ENCODE measurements at places on chromosomes 7 and 10.

- no peak for DNase-seq
Measured at GRCh38 chr10:84606428-84606827, 278.0 kb downstream of the CCSER2 start.

- DNase-seq = no peak
Measured at GRCh38 chr10:110637558-110638053, 6.5 kb upstream of the RBM20 start.

GRCh38 chr10:70807556-70807955 is 8.2 kb upstream of the SGPL1 start:
- no peak for DNase-seq

DNA sequence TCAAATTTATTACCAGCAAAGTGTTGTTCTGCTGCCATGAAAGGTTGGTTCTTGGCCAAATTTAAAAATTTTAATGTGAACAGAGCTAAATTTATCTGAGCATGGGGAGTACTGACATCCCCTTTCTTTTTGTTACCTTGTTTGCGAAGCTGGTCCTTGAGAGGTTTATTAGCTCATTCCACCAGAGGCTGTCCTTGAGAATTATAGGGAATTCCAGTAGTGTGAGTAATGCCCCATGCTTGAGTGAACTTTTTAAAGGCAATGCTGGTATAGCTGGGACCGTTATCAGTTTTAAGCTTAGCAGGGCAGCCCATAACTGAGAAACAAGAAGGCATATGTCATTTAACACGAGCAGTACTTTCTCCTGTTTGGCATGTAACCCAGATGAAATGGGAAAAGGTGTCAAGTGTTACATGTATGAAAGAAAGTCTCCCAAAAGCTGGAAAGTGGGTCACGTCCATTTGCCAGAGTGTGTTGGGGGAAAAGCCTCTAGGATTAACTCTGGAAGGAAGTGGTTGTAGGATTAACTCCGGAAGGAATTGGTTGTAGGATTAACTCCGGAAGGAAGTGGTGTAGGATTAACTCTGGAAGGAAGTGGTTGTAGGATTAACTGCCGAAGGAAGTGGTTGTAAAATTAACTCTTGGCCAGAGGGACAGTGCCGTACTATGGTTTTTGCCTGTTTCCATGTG is 37.3 kb upstream of the AKR1C2 start:
- no peak for DNase-seq

DNA sequence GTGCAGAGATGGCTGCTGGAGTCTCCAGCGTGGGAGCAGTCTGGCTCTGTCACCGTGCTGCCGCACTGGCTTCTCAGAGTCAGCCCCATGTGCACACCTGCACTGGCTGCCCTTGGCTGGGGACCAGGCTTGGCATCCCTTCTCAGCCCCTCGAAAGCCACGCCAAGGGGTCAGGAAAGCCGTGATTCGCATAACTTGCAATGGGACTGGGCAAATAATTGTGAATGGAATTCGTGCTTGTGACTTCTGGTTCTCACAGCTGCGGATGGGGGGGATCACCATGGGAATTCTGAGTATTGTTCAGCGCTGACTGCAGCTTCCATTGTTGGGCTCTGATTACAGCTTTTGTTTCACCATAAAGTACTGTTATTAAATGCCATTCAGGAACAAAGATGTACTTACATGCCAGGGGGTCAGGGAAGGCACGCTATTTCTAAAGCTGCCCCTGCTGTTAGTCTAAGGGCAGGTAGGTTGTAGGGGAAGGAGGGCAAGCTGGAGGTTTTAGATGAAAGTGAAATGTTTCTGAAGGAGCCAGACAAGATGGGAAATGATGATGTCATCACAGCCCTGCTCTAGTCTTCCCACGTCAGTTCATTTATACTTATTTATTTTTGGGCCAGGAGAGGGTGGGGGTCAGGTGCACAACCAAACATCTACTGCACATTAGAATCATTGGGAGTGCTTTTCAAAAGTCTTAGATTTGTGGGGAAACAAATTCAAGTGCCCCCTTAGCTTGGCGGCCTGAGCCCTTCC is 5.8 kb upstream of the PLEKHA1 start:
- no peak for DNase-seq

DNA sequence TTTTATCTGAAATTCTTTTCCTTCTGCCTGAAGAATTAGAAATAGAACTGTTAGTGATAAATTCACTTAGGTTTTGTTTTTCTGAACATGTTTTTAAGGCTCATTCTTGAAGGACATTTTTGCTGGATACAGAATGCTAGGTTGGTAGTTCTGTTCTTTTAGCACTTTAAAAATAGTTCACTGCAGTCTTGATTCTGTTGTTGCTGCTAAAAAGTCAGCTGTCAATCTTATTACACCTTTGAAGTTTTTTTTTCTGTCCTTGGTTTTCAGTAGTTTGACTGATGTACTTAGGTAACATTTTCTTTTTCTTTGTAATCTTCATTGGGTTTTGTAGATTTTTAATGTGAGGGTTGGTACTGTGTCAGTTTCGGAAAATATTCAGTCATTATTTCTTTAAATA is 48.7 kb downstream of the C1GALT1 start:
- DNase-seq = no peak

DNA sequence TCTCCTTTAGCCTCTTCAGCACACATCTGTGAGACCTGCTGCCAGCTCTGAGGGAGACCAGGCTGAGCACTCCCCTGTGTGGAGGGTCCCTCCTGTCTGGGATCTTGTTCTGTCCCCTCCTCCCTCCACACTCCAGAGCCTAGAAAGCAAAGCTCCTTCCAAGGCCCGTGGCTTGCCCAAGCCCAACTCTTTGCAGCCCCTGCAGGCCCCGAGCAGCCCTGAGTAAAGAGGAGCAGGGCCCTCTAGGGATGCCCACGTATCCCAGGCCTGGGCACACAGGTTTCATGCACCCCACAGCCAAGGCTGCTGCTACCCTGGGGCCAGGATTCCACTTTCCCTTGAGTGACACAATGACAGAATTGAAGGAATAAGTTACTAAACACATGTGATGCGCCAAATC is 24.0 kb downstream of the COBL start:
- DNase-seq = no peak

DNA sequence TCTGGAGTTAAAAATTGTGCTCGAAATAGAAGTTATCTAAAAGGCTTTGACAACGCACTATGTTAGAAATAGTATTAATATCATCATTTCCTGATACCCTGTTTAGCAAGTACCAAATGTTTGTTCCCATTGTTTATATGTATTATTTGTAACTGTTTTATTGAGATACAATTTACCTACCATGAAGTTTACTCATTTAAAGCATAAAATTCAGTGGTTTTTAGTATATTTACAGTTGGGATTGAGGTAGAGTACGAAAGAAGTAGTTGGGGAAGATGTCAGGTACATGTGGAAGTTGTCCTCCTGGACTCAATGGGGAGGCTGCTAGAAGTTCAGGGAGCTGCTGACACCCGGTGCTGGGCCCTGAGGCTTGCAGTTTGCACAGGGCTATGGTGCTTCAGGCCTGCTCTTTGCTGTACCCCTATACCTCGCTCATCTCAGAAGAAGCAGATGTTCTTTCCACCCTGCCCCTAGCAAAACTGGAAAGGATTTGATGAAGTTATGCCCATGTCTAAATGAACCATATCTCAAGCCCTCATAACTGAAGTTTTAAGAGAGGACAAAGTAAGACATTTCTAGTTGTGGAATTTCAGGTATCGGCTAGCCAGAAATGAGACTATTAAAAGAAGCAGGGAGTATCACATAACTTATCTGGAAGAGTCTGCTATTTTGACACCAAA is 25.2 kb upstream of the WNT16 start:
- DNase-seq = no peak

DNA sequence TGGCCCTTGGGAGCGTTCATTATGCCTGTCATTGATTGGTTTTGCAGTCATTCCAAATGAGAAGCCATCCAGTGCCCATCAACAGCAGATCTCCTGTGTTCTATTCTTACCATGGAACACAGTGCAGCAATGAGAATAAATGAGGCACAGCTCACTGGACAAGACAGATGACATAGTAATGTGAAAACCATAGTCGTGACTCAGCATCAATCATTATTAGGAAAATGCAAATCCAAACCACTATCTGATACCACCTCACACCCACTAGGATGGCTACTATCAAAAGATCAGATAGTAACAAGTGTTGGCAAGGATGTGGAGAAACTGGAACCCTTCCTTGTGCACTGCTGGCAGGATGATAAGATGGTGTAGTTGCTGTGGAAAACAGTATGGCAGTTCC is 144.7 kb downstream of the ARHGAP22 start:
- no peak for DNase-seq

DNA sequence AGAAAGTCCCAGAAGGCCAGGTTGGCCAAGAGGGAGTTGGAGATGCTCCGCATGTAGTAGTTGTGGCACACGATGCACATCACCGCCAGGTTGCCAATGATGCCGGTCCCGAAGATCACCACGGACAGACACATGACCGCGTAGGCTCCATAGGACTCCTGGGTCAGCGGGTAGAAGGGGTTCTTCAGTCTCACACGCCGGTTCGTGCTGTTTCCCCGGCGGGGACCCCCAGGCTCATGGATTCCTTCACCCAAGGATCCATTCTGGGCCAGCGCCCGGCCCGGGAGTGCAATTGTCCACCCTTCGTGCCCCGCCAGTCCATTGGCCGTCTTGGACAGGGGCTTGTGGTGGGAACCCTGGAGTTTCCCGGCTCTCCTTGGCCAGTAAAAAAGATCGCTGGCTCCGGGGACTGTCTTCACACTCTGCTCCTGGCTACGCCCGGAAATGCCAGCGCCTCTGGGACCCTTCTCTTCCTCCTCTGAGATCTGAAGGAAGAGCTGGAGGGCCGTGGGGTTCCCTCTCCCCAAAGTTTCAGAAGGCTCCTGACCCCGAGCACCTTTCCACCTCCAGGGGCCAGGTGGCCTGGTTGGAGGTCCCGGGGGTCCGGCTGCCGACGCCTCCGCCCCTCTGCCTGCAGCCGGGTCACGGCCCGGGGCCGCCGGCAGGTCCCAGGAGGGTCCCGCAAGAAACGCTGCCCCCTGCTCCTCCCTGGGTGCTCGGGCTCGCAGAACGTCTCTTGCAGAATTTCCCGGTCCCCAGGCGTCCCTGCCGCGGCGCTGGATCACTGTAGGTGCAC is 1.3 kb downstream of the GPR37 start:
- DNase-seq = no peak

DNA sequence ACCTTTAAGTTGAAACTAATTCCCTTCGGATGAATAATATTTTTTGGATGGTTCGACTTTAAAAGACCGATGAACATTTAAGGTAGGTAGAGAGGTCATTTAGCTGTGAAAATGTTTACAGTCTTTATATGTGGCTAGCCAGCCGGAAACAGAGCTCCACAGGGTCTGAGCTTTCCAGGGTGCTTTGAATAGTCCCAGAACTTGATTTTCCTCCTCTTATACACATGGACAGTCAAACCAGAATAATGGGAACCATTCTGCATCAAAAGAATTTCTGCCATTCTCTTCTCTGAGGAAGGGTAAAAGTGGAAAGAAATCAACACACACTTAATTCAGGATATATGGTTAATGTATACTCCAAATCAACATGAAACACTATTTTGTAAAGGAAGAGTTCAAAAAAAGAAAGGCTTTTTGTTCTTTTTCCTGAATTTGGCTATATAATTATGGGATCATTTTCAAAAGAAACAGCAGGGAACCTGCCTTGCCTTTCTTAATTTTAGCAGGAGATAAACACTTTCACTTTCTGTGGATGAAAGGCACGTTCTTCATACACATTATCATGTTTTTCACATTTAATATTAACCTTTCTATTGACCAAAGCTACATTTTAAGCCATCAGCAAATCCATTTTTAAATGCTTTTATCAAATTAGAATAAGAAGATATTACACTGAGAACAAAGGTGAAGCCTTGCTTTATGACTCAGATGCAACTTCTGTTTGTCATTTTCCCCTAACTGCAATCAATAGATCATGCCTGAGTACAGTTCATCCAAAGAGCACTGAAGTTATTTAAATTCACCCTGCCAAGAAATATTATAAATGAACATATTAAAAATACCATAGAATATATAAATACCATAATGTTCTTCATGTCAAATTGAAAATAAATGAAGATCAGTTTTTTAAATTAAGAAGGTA is 307.3 kb downstream of the THSD7A start:
- DNase-seq = no peak

DNA sequence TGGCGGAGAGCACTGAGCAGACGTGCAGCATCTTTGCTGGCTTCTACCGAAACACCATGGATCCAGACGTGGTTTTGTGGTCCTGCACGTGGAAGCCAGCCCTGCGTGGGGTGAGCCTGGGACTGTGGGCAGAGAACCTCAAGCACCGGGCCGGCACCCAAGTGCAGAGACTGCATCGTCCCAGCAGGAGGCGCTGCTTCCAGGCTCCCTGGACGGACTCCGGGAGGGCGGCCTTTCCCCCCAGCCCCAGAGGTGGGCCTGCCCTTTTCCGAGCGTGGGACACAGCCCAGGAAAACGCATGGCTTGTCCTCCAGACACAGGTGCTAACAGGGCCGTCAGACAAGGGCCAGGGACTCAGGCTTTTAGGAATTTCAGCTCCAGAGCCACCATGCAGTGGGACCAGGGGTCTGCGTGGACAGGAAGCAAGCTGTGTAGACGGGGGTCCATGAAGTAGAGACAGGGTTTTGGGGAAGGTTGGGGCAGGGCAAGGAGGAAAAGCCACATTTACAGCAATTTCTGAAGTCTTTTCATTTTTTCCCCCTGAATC is 303.9 kb downstream of the WDR37 start:
- no peak for DNase-seq

DNA sequence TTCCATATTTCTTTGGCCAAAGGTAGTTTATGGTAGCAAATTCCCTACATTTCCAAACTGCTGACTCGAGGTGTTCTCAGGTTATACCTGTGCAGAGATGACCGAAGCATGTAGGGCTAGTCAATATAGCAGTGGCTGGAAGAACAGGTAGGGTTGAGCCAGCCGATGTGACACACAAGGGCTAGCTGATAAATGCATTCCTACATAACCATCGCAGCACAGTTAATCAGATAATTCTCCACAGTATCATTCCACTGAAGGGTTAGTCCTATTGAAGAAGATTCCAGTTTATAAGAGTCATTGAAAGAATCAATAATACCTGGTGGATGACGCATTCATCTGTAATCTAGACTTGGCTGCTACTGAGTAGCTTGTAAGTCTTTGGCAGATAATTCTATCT is 220.0 kb downstream of the KIF20B start:
- DNase-seq = no peak

GRCh38 chr10:58275261-58275660 is 6.3 kb downstream of the CISD1 start:
- no peak for DNase-seq

GRCh38 chr10:47217113-47217512 is 82.9 kb upstream of the GDF10 start:
- no peak for DNase-seq
